HFFc6 (cell line): ENCODE measurements at places on chromosomes 12 and 14. TPM values are rescaled to one million over a fixed set of nuclear protein-coding genes. Genes with fewer than 3 reads are reported as not detected.

The ENDOU gene
- total RNA-seq = 0.27 TPM in 1 of 3 replicates, not detected in the others

The EXOC3L4 gene
- total RNA-seq = 0.45 TPM in 1 of 3 replicates, not detected in the others

The AICDA gene
- total RNA-seq = not detected in 2 replicates

The NOVA1 gene
- not detected in 3 replicates for total RNA-seq

The CGRRF1 gene
- 10.5 to 12.8 TPM (median 11.4 TPM) in 3 replicates for total RNA-seq

The GLT8D2 gene
- total RNA-seq = 40.6 to 52.2 TPM (median 45.5 TPM) in 3 replicates

The KERA gene
- not detected in 3 replicates for total RNA-seq

The TAS2R43 gene
- total RNA-seq = not detected in 3 replicates

The CISTR gene
- total RNA-seq = not detected in 2 replicates

The PEX5 gene
- total RNA-seq = 22.3 to 28.3 TPM (median 24.4 TPM) in 3 replicates

The CLEC2D gene
- total RNA-seq = 1.3 to 2.0 TPM (median 1.5 TPM) in 3 replicates

DNA sequence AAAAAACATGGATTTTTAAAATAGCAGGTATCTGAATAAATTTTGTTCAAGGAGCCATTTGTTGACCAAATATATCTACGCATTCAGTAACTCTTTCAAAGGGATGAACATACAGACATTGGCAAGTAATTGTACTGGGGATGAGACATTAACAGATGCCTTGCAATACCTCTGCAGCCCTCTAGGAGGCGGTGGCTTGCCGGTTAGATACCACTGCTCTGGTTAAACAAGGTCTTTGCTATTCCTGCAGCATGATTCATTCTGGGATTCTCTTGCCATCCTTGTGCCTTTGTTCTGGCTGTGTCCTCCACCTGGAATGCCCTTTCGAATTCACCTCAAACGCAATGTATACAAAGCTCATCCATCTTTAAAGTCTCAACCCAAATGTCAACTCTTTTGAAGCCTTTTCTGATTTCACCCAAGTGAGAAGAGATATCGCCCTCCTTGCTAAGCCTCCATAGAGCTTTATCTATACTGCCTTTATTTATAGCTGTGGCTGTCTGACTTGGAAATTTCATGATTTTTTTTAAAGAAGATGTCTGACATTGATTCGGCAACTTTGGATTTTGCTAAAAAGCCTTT, 131.0 kb upstream of the SRRM4 start:
- H3K36me3 ChIP-seq = no peaks in the 10 kb centered on the region
- H3K4me3 ChIP-seq = no peak overlapping the region
- no peak overlapping the region for H3K27ac ChIP-seq
- H3K27me3 ChIP-seq = peaks cover 1% of the 10 kb centered on the region; the same call in 1 of the 2 replicates
- H3K4me1 ChIP-seq = no peaks in the 10 kb centered on the region

DNA sequence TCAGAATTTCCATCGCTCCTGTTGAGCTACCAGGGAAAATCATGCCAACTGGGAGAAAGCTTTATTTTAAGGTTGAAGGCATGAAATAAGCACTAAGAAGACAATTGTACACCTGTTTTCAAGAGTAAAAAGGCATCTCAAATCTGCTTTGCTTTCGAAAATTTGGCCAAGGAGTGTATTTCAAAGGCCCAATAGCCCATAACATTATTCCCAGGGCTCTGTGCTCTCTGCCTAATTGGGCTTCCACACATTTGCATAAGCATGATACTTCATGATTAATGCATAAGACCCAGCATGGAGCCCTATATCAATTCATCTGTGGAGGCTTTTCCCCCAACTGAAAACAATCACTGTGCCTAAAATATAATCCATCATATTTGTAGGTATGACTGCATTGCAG, 258.5 kb downstream of the NOVA1 start:
- peaks cover 3% of the 10 kb centered on the region; the same call in 1 of the 2 replicates for H3K36me3 ChIP-seq
- H3K4me3 ChIP-seq = no peak overlapping the region
- no peaks in the 10 kb centered on the region for H3K27me3 ChIP-seq
- no peak for DNase-seq
- H3K27ac ChIP-seq = no peak overlapping the region

DNA sequence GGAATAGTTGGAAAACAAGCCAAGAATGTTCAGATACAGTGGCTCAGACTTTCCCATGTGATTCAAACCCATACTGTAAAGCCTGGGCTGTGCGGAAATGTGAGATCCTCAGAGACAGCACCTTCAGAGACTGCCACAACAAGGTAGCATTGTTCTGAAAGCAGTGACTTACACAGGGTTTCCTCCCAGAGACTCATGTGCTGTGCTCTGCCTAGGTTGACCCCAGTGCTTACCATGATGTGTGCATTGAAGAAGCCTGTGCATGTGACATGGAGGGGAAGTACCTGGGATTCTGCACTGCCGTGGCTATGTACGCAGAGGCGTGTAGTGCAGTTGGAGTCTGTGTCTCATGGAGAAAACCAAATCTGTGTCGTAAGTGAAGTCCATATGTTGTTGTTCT, 219.4 kb downstream of the LRRK2 start:
- H3K4me1 ChIP-seq = no peaks in the 10 kb centered on the region
- H3K27me3 ChIP-seq = no peaks in the 10 kb centered on the region; the same call in 1 of the 2 replicates
- DNase-seq = no peak
- no peaks in the 10 kb centered on the region for H3K36me3 ChIP-seq

- no peak overlapping the region for H3K4me3 ChIP-seq
- no peak for DNase-seq
- H3K27ac ChIP-seq = no peak overlapping the region
- H3K4me1 ChIP-seq = peaks cover 9% of the 10 kb centered on the region
Measured at GRCh38 chr12:11618046-11618445, 31.4 kb upstream of the ETV6 start.

GRCh38 chr12:111436811-111437210, 31.1 kb downstream of the SH2B3 start:
- DNase-seq = no peak
- peaks cover 46% of the 10 kb centered on the region for H3K27me3 ChIP-seq
- H3K27ac ChIP-seq = peak overlapping the region; percentile 93
- peaks cover 17% of the 10 kb centered on the region for H3K36me3 ChIP-seq
- H3K4me3 ChIP-seq = peak overlapping the region; percentile 54
- H3K4me1 ChIP-seq = peaks cover 95% of the 10 kb centered on the region

- H3K4me1 ChIP-seq = peaks cover 37% of the 10 kb centered on the region
- H3K4me3 ChIP-seq = peak overlapping the region; percentile 94
Measured at GRCh38 chr12:45991284-45992249, 1.2 kb upstream of the SCAF11 start.

GRCh38 chr12:50164963-50165362, 2.2 kb downstream of the CERS5 start:
- DNase-seq = no peak
- peaks cover 32% of the 10 kb centered on the region for H3K36me3 ChIP-seq
- H3K27ac ChIP-seq = no peak overlapping the region
- peaks cover 38% of the 10 kb centered on the region for H3K4me1 ChIP-seq

DNA sequence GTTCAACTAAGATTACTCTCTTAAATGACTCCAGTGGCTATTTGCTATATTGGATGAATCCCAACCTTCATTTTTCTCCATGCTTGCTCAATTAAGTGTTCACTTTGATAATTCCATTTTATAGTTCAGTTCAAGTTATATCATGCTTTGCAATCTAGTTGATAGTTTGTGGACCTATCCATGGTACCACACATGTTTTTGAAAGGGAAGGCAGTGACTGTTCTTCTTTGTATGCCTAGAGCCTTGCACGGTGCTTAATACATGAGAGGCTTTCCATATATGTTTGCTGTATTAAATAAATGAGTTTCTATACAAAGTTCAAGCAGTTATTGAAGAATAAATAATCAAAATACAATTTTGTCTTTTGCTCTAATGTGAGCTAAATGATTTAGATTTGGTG, 391.3 kb downstream of the NELL2 start:
- no peak for DNase-seq
- no peak overlapping the region for H3K4me3 ChIP-seq
- no peaks in the 10 kb centered on the region for H3K27me3 ChIP-seq
- H3K4me1 ChIP-seq = no peaks in the 10 kb centered on the region
- no peak overlapping the region for H3K27ac ChIP-seq
- H3K36me3 ChIP-seq = no peaks in the 10 kb centered on the region; the same call in 1 of the 2 replicates

- H3K27me3 ChIP-seq = no peaks in the 10 kb centered on the region; the same call in 1 of the 2 replicates
- H3K27ac ChIP-seq = peak overlapping the region; percentile 88
- no peak for DNase-seq
Measured at GRCh38 chr12:122079033-122079531, 526 bp downstream of the MLXIP start.

DNA sequence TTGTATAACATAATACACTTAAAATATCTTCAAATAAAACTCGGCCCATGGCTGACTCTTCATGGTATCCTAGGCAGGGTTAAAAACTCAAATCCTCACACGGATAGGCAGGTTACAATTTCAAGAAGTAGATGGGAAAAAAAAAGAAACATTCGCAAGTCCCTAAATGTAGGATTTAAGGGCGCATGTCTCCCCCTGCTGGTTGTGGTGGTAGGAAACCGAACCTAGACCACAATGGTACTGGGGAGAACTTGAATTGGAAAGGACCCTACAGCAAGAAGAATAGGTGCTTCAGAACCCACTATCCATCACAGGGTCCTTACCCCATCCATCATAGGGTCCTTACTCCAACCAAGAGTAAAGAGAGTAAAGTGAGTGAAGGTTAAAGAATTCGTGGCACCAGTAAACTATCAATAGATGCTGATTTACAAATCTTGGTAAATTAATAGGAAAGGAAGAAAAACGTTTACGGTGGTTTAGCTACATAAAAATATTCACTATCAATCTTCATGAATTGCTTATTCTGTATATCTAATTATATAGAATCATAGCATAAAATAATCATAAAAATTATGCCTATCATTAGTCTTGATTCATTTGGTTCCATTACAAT, 3.3 kb upstream of the CIPC start:
- DNase-seq = peak; percentile 63
- peaks cover 9% of the 10 kb centered on the region for H3K36me3 ChIP-seq
- peaks cover 16% of the 10 kb centered on the region for H3K27me3 ChIP-seq
- H3K27ac ChIP-seq = no peak overlapping the region
- H3K4me1 ChIP-seq = peaks cover 32% of the 10 kb centered on the region
- no peak overlapping the region for H3K4me3 ChIP-seq

- peak overlapping the region; percentile 64 for H3K27ac ChIP-seq
- no peaks in the 10 kb centered on the region for H3K27me3 ChIP-seq
- H3K4me1 ChIP-seq = peaks cover 73% of the 10 kb centered on the region
- peak overlapping the region; percentile 22 for H3K4me3 ChIP-seq
- DNase-seq = no peak
Measured at GRCh38 chr14:74596741-74597450, 15.1 kb downstream of the LTBP2 start.

DNA sequence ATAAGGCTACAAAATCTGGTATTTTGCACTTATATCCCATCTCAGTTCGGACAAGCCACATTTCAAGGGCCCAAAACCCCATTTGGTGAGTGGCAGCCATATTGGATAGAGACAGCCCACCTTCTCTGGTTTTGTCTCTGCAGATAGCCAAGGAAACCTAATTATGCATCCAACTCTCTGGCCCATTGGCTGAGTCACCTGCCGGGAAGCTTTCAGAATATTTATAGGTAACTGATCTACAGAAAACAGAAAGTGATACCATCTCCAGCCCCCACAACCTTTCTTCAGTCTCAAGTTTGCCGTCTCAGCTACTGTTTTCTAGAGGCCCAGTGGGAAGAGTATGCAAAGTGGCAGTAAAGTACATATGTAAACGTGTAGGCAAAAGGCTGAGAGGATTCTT, 33.7 kb upstream of the PPP1CC start:
- no peak overlapping the region for H3K4me3 ChIP-seq
- H3K4me1 ChIP-seq = no peaks in the 10 kb centered on the region
- no peak for DNase-seq
- H3K36me3 ChIP-seq = no peaks in the 10 kb centered on the region
- H3K27ac ChIP-seq = no peak overlapping the region
- H3K27me3 ChIP-seq = peaks cover 23% of the 10 kb centered on the region

DNA sequence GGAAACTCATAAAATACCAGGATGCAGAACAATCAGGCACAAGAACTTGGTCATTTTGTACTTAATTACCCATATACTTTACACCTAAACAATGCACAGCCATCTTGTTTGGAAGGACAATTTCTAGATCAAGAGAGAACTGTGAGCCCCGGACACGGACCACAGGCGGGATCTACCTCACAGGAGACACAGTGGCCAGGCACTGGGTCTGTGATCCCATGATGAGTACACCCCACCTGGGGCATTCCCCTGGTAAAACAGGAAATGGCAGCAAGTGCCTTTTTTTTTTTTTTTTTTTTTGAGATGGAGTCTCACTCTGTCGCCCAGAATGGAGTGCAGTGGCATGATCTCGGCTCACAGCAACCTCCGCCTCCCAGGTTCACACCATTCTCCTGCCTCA, 15.2 kb downstream of the GOLGA3 start:
- peaks cover 15% of the 10 kb centered on the region for H3K4me1 ChIP-seq
- peaks cover 41% of the 10 kb centered on the region for H3K36me3 ChIP-seq
- H3K27ac ChIP-seq = peak overlapping the region; percentile 65
- DNase-seq = no peak

- DNase-seq = no peak
- peak overlapping the region; percentile 99 for H3K27ac ChIP-seq
- H3K4me1 ChIP-seq = peaks cover 47% of the 10 kb centered on the region
- no peaks in the 10 kb centered on the region for H3K36me3 ChIP-seq
- H3K4me3 ChIP-seq = peak overlapping the region; percentile 88
Measured at GRCh38 chr12:118374126-118374725, 1.5 kb upstream of the TAOK3 start.

GRCh38 chr14:26833621-26834176, 235.9 kb upstream of the NOVA1 start:
- H3K36me3 ChIP-seq = peaks cover 4% of the 10 kb centered on the region; the same call in 1 of the 2 replicates
- DNase-seq = no peak
- no peaks in the 10 kb centered on the region for H3K4me1 ChIP-seq
- no peaks in the 10 kb centered on the region for H3K27me3 ChIP-seq

DNA sequence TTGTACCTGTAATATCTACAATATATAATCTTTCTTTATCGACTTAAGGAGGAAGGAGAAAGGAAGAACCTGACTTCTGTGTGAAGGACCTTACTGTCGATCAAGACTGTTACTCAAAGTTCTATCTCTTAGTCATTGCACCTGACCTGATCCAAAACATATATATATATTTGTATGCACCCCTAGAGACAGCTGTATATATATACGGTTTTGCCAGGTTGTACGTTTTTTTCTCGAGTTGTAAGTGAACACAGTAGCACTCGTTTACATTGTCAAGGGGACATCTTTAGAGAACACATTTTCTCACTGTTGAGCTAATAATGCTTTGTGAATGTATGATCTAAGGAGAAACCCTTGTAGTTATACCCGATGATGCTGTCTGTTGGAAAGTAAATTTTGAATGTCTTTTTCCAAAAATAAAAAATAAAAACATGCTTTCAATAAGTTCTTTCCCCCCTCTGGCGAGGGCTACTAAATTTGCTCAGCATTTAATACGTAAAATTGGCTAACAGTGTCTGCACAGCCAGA, 536 bp upstream of the SLC35E3 start:
- DNase-seq = no peak
- H3K36me3 ChIP-seq = no peaks in the 10 kb centered on the region
- no peaks in the 10 kb centered on the region for H3K27me3 ChIP-seq
- peak overlapping the region; percentile 87 for H3K27ac ChIP-seq

GRCh38 chr12:1587927-1588574, 6.3 kb downstream of the FBXL14 start:
- peaks cover 38% of the 10 kb centered on the region for H3K36me3 ChIP-seq
- H3K4me1 ChIP-seq = peaks cover 88% of the 10 kb centered on the region
- H3K27ac ChIP-seq = peak overlapping the region; percentile 79
- no peak for DNase-seq
- H3K4me3 ChIP-seq = peak overlapping the region; percentile 60
- peaks cover 13% of the 10 kb centered on the region for H3K27me3 ChIP-seq
